ENCODE measurements at places on chromosomes 13 and 19.

DNA sequence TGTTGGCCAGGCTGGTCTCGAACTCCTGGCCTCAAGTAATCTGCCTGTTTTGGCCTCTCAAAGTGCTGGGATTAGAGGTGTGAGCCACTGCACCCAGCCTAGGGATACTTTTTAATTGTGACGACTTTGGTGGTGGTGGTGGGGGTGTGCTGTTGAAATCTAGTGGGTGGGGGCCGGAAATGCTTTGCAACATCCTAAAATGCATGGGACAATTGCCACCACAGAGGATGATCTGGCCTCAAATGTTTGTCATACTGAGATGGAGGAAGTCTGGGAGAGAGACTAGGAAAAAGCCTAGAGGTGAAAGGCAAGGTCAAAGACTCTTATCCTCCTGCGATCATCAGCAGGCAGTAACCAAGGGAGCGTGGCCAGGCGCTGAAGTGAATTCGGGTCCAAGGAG lies 1.4 kb downstream of the NWD1 start:
- DNase-seq = no peak

- no peak for DNase-seq
Measured at GRCh38 chr13:114194853-114195252, 15.8 kb downstream of the CFAP97D2 start.

GRCh38 chr13:76803831-76804230 lies 82.4 kb downstream of the KCTD12 start:
- DNase-seq = no peak

DNA sequence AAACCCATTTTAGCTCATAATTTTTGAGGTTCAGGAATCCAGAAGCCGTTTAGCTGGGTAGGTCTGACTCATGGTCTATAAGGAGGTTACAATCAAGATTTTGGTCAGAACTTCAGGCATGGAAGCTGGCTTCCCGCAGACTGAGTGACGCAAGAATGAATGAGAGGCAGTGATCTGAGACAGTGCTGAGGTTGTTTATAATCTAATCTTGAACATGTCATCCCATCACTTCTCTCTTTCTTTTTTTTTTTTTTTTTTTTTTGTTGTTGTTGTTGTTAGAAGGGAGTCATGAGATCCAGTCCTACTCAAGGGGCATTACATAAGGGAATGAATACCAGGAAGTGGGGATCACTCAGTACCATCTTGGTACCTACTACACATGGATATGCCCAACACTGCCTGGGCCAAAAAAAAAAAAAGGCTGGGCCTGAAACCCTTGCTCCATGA lies 217.4 kb downstream of the DLEU7 start:
- DNase-seq = peak; percentile 90

- no peak for DNase-seq
Measured at GRCh38 chr19:3383121-3383722, 16.8 kb downstream of the NFIC start.

DNA sequence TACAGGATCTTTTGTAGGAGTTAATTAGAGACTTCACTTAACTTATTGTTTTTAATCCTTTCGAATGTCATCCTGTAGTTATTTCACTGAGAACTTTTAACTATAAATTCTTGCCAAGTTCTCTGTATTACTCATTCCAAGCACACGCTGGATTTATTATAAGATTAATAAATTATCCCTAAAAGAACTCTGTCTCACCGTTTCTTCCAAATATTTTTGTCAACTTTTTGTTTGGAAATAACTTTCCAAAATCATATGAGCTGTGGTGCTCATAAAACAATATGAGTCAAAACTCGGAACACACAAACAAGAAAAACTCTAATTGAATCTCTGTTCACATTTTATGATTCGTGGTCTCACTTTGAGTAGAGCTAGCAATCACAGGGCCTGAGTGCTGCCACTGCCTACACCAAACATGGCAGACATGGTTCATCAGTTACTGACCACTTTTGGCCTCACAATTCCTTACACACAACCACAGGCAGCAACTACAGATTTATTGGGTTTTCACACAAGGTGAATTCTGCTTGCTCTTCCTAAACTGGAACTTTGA lies 412.0 kb downstream of the FGF14 start:
- no peak for DNase-seq

GRCh38 chr13:29819143-29819542 lies 31.3 kb downstream of the UBL3 start:
- no peak for DNase-seq

Data from RCC 7860 (cell line).